ENCODE measurements at places on chromosomes 6 and 20.

DNA sequence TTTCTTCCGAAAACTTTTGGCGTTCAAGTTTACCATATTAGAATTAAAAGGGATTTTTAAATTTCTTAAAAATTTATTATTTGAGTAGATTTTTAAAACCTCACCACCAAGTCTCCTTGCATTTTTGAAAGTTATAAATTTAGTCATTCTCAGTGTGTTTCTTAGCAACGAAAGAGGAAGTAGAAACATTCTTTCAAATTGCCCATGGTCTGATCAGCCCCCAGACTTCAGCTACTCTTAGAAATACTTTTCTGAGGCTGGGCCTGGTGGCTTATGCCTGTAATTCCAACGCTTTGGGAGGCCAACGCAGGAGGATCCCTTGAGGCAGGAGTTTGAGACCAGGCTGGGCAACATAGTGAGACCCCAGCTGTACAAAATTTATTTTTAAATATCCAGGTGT is 15.1 kb upstream of the RTF2 start:
- DNase-seq = no peak

DNA sequence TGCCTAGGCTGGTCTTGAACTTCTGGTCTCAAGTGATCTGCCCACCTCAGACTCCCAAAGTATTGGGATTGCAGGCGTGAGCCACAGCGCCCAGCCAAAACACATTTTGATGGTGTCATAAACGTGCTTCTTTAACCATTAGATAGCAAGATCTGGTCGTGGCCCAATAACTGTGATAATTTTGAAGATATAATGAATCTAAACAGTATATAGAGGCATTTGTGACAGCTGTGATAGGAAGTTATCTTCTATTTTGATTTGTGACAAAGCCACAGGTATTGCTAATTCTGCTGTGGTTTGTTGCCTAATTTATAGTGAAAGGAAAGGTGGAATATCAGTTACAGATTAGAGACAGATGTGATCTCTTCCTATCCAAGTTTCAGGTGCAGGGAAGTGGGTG is 695 bp upstream of the OXT start:
- no peak for DNase-seq

- DNase-seq = no peak
Observed at GRCh38 chr6:152979116-152979515, 3.7 kb downstream of the FBXO5 start.

GRCh38 chr20:53087037-53087777 is 115.0 kb downstream of the TSHZ2 start:
- no peak for DNase-seq

DNA sequence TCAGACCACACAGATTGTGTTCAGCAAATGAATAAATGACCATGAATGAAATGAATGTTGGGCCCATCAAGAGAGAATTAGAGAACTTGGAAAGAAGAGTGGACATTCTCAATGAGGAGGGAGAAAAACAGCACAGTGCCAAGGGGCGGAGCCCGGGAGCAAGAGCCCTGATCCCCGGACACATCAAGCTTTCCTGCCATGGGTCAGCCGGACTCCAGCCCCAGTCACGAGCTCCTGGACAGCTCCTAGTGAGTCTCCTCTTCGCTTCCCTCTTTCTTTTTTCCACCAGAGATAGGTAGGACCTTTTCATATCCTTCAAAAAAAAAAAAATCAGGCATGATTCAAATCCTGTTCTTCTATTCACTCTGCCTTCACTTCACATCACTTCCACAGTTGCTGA is 274.2 kb downstream of the NRN1 start:
- DNase-seq = no peak

GRCh38 chr20:46164254-46164653 is 46.1 kb downstream of the CD40 start:
- no peak for DNase-seq

Measured in activated T-cell treated with anti-CD3 and anti-CD28 coated beads, Interleukin-2, amount 50 U/mL, for 4 hours (primary cell).